Effector CD8-positive, alpha-beta T cell (primary cell): ENCODE measurements at places on chromosomes 1 and 21.

DNA sequence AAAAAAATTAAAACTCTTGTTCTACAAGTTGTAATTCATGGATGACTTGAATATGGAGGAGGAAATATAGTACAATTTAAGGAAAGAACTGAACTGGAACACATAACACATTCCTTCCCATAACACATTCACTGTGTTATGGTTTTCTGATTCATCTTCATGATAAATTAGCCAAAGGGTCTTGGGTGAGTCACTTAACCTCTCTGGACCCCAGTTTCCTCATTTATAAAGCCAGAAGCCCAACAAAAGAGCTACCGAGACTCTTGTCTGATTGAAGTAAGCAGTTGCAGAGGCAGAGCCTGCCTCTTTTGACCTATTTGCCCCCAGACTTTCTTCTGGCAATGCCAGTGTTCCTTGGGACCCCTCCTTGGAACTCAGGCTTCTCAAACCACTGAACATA lies 161.9 kb upstream of the KCTD3 start:
- no peak for DNase-seq

DNA sequence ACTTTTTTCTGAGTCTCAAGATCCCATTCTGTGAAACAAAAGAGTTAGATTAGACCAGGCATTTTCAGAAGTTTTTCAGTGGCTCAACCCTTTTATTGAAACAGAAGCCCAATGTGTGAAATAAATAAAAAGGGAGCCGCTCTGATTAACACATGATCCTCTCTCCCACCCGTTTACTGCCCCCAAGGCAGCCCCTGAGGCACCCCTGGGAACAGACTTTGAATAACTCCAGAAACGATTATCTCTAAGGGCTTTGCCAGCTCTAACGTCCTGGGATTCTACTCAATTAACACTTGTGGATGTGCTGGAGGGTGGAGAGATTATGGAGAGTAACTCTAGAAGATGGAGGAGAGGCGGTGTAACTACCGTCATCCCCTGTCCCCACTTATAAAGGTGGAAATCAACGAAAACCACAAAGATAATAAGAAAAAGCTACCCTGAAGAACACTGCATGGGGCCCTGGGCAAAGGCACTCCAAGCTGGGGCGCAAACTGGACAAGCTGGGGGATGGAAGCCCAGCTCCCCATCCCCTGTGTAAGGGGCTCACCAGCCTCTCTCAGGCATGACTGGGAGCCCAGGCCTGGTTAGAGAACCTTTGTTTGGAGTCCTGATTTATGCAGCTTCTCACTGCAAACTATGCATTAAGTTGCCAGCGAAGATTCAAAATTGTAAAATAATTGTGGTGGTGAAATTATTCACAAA lies 39.0 kb upstream of the GRIK3 start:
- no peak for DNase-seq

DNA sequence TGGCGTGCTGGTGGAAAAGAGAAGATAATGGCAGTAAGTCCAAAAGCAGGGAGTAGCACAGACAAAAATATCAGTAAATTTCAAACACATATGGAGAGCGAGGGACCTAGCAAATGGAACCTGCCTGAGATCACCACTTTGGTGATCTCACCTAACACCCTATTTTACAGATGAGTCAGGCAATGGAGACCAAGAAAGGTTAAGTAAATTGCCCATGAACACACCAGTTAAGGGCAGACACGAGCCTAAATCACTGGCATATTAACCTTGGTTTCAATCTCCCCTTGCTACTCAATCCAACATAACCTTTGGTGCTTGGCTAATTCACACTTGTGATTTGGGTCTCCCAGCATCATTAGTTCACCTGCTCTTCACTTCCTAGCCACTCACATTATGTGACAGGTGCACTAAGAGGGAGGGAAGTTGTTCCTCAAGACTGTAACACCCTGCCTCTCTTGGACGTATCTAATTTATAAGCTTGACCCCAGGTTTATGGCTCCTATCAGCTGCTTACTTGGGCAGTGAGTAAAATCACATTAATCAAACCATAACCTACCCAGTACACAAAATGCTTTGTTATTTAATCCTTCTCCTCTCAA lies 11.5 kb downstream of the ZNF697 start:
- DNase-seq, result no peak

DNA sequence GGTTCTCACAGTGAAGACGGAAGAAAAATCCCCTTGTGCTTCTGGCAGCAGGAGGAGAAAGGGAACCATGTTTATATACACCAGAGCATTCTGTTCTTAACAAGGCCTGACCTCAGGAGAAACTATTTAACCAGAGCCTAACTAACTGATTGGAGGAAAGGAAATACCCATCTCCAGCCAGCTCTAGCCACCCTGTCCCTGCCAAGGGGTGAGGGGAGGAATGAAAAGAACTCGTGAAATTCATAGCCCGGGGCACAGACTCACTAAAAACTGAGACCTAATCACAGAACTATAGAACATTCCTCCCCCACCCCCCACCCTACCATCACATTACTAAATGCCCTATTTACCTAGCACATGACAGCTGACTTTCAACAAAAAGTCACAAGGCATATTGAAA lies 65.0 kb downstream of the KCNH1 start:
- DNase-seq, result no peak

- no peak for DNase-seq
These were observed 39.2 kb downstream of the EIF2B3 start for GRCh38 chr1:44947063-44947773.

GRCh38 chr1:95426772-95427171 lies 192.8 kb downstream of the RWDD3 start:
- no peak for DNase-seq

DNA sequence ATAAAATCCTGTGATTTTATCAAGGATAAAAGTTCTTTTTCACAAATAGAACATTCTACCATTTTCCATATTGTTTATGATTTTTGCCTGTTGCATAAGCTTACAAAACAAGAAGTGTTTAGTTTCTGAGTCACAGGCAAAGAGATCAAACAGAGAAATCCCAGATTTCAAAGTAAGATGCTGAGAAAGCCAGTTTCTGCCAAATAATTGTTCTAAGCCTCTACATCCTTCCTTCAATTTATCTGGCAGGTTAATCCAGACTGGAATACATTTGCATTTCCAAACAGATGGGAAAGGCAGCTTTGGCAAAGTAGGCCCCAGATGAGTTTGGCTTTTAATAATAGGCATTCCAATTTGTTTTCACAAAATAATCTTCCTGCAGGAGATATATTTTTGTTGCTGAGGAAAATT lies 2.5 kb downstream of the SLC1A7 start:
- DNase-seq, result no peak

GRCh38 chr1:148315071-148315811 lies 163.2 kb upstream of the NBPF11 start:
- DNase-seq, result no peak

DNA sequence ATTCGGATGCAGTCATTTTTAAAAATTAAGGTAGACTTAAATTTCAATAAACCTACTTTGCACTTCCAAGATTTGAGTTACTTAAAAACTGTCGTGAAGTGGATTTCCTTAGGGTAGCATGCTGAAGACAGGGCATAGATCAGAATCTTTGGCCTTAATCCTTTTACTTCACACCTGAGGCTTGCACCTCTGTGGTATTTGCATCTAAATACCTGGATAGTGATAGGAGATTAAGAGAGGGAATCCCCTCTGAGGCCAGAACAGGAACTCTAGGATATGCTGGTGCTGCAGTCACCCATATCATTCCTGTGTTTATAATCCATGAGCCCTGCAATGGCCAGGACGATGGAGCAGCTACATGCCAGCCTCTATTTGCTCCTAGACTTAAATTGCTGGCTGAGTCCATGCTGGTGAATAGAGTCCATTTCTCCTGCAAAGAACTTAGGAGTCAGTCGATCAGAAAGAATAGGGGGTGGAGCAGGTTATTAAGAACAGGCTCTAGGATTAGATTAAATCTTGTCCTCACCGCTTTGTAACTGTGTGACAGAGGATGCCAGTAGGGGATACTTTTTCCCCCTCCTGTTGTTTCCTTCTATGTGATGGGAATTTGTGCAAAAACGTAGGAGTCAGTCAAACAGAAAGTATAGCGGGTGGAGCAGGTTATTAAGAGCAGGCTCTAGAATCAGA lies 333.6 kb downstream of the DUSP10 start:
- no peak for DNase-seq
